Thyroid gland (tissue), 4 donors: ENCODE measurements at places on chromosomes 1 and 21. TPM values are rescaled to one million over a fixed set of nuclear protein-coding genes. Genes with fewer than 3 reads are reported as not detected.
A peak's percentile ranks its signal among the peaks of the same experiment; 100 is the strongest.

- no peak for DNase-seq
Measured at GRCh38 chr21:31892686-31893085, 19.9 kb downstream of the HUNK start.

DNA sequence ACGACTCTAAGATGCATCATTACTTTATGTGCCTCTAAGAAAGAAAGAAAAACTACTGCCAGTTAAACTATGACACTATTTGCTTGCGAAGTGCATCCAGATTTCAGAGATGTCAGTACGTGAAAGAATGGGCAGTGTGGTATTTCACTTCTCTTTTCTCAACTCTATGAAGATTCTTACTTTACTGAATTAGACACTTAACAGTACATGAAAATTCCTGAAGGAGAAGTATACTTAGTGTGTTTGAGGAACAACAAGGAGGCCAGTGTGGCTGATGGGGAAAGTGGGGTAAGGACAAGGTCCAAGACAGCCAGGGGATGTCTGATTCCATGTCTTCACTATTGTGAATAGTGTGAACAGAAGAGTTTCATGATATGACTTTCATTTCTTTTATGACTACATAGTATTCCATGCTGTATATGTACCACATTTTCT lies 53.9 kb upstream of the HSD17B7 start:
- no peak for DNase-seq

DNA sequence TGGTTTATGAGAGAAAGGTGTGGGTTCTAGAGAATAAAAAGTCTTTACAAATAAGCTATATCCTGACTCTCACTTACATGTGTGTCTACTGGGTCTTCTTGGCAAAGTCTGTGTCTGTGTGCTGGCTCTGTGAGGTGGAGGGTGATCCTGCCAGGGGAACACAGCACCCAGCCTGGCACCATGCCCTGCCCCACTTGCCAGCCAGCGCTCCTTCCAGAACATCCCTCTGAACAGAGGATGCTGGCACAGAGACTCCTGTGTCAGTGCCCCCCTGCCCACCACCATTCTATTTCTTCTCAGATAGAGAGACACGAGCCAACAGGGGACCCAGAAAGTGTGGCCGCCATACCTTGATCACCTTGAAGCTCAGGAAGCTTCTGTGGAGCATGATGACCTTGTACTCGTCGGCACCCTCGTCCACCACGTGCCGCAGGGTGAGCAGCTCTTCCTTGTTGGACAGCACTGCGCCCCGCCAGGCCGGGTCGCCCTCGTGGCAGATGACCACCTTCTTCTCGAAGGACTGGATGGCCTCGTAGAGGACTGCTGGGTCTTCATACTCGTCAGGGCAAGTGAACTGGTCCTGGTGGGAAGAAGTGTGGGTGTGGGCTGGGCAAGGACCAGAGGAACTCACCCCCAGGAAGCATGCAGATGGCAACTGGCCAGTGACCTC lies 49.7 kb downstream of the NTPCR start:
- DNase-seq = no peak

- DNase-seq = peak; percentile 88
Measured at GRCh38 chr21:42524341-42525028, 10.8 kb downstream of the SLC37A1 start.

- no peak for DNase-seq
Measured at GRCh38 chr1:1043411-1043810, 23.5 kb downstream of the AGRN start.

DNA sequence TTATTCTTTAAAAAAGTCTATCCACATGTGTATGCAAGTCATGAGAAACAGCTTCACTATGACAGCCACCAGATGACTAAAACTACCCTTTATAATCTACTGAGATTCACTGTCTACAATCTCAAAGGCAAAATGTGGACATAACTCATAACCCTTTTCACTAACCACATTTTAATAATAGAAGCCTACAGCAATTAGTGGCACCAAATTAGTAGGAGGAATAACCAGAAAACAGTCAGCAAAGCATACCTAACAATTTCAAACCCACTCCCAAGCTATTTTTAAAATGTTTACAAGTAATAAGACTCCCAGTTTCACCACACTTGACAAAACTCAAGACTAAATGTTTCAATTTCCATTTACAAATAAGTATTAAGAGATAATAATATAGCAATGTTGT lies 442.9 kb downstream of the PTPRC start:
- no peak for DNase-seq

- DNase-seq = no peak
Measured at GRCh38 chr1:177629526-177629925, 340.3 kb downstream of the SEC16B start.

DNA sequence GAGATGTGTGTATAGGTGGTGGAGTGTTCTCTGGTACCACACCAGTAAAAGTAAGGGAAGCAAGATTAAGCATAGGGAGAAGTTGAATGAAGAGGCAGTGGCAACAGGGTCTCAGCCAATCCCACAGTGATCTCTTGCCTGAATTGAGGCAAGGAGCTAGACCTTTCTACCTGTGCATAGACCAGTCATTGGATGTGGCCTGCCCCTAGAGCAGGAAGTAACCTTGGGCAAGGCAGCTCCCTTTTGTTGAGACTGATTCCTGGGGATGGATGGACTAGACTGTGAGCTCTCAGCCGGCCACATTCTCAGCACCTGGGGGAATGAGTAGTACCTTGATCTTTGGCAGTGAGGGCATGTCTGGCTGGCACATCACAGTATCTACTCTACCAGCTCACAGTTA lies 6.4 kb downstream of the USP16 start:
- no peak for DNase-seq

DNA sequence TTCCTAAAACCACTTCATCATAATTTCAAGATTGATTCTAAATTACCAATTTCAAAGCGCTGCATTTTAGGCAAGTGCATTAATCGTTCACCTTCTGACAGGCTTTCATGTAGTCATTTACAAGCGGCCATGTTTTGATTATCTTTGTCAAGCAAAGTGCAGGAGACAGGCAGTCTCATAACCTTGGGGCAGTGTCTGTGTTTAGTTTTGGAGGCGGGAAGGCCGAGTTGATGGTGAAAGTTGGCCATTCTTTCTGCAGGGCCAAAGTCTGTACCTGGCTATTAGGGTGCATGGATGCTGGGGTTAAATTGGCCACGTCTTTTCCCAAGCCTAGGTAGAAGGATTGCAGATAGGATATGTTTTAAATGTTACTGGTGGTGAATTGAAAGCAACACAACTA lies 2.9 kb downstream of the AGPAT3 start:
- DNase-seq = no peak

DNA sequence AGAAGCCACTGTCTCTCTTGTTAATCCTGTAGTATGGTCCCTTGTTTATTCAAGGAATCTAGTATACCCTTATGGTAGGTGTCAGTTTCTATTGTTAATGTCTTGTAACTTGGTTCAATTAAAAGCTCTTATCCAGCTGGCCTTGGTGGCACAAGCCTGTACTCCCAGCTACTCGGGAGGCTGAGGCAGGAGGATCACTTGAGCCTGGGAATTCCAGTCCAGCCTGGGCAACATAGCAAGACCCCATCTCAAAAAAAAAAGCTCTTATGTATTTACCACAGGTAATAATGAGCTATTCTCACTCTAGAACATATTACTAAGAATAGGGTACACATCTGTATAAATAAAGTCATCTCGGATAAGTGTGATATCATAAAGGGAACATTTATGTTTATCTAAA lies 46.5 kb downstream of the TMEM200B start:
- DNase-seq = no peak

DCDC2B gene
- total RNA-seq = not detected

- peak; percentile 41 for DNase-seq
Measured at GRCh38 chr1:12031039-12031980, 12.0 kb downstream of the MIIP start.
